Mammary epithelial cell (primary cell): ENCODE measurements at places on chromosomes 4 and X. TPM values are rescaled to one million over a fixed set of nuclear protein-coding genes. Genes with fewer than 3 reads are reported as not detected.

The SSX2B gene
- not detected in 2 replicates for total RNA-seq

The MGST2 gene
- 11.0 and 15.8 TPM in 2 replicates for total RNA-seq

The OPRPN gene
- not detected in 2 replicates for total RNA-seq

The BEX2 gene
- 16.0 TPM for total RNA-seq

The CCNA2 gene
- 9.2 and 34.9 TPM in 2 replicates for total RNA-seq

The TMPRSS11B gene
- total RNA-seq: not detected

The ALAS2 gene
- total RNA-seq: not detected

The CSN1S1 gene
- not detected in 2 replicates for total RNA-seq

The ARMCX4 gene
- total RNA-seq: 1.8 TPM

The HSFX3 gene
- not detected for total RNA-seq

The RIPPLY1 gene
- total RNA-seq: not detected

The POLN gene
- 0.83 TPM for total RNA-seq

The SLC10A3 gene
- 27.2 TPM for total RNA-seq

The CD40LG gene
- total RNA-seq: not detected in 2 replicates

The CXorf65 gene
- not detected for total RNA-seq

The MAGEA11 gene
- not detected in 2 replicates for total RNA-seq

The GLRB gene
- total RNA-seq: 1.5 and 1.6 TPM in 2 replicates

The DACH2 gene
- total RNA-seq: not detected

The ZNF674 gene
- total RNA-seq: 7.4 and 10.4 TPM in 2 replicates

The RHOXF2B gene
- total RNA-seq: not detected in 2 replicates

The ERCC6L gene
- 1.1 and 7.0 TPM in 2 replicates for total RNA-seq

The HTR2C gene
- total RNA-seq: not detected in 2 replicates

The P2RY8 gene
- total RNA-seq: not detected in 2 replicates

The ADGRG4 gene
- not detected in 2 replicates for total RNA-seq

The ADGRG2 gene
- 0.17 TPM for total RNA-seq

The C4orf17 gene
- total RNA-seq: not detected

The LONRF3 gene
- 3.2 TPM for total RNA-seq

The GAGE1 gene
- not detected in 2 replicates for total RNA-seq

The SLC34A2 gene
- total RNA-seq: not detected in 2 replicates

The COL4A6 gene
- 33.7 TPM for total RNA-seq

The RASSF6 gene
- total RNA-seq: 35.3 and 84.3 TPM in 2 replicates

The GPRASP1 gene
- total RNA-seq: 0.61 and 1.3 TPM in 2 replicates

The NPY2R gene
- not detected for total RNA-seq

The PITX2 gene
- total RNA-seq: not detected in 2 replicates

The ADAM29 gene
- not detected for total RNA-seq
